Stimulated activated CD4-positive, alpha-beta T cell treated with anti-CD3 and anti-CD28 coated beads, TNF-alpha, amount 100 ng/mL, for 4 hours (primary cell): ENCODE measurements at places on chromosomes 12 and 14.

GRCh38 chr14:105931808-105932483 lies 405.6 kb downstream of the TMEM121 start:
- no peak for DNase-seq

- no peak for DNase-seq
These were observed 225.2 kb downstream of the ETNK1 start for GRCh38 chr12:22850185-22850584.

GRCh38 chr14:24418492-24418873 lies 11.0 kb downstream of the CBLN3 start:
- no peak for DNase-seq

DNA sequence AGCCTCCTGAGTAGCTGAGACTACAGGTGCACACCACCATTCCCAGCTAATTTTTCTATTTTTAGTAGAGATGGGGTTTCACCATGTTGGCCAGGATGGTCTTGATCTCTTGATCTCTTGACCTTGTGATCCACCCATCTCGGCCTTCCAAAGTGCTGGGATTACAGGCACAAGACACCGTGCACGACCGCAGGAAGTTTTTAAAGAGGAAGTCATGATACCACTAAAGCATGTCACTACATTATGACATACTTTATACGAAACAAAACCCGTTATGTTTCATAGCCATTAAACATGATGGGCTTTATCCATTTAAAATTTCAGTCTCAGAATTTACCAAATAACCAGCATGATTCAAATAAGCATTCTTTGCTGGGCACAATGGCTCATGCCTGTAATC lies 83.8 kb upstream of the DUSP6 start:
- DNase-seq: no peak

DNA sequence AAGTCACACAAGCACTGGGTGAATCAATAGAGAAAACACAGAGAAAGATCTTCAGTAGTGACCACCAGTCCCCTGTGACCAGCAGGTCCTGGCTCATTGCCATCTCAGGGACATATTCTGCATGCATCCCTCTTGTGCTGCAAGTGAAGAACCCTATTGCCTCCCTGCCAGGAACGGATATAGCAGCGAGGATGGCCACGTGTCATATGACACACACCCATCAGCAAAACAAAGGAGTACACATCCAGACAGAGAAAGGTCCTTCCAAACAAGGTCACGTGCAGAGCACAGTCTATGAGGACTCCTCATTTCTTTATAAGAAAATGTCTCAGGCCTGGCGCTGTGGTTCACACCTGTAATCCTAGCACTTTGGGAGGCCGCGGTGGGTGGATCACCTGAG lies 638.4 kb downstream of the FLRT2 start:
- DNase-seq: no peak

DNA sequence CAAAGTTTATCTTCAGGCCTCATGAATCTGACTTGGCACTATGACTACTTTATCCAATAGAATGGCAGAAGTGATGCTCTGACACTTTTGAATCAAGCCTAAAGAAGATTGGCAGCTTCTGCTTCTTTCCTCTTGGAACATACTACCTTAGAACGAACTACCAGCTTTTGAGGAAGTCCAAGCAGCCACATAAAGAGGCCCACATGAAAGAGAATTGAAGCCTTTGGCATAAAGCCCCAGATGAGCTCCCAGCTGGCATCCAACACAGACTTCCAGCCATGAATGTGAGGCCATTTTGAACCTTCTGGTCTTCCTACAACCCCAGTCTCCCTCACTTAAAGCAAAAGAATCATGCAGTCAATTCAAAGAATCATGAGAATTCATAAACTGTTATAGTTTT lies 65.8 kb downstream of the EEA1 start:
- DNase-seq: no peak

DNA sequence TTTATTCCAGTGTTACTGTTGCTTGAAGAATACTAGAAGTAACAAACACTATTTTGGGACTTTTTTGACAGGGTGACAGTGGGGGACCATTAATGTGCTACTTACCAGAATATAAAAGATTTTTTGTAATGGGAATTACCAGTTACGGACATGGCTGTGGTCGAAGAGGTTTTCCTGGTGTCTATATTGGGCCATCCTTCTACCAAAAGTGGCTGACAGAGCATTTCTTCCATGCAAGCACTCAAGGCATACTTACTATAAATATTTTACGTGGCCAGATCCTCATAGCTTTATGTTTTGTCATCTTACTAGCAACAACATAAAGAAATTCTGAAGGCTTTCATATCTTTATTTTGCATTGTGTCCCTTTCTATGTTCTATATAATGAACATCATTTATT lies 44.5 kb downstream of the TMPRSS12 start:
- DNase-seq: no peak

DNA sequence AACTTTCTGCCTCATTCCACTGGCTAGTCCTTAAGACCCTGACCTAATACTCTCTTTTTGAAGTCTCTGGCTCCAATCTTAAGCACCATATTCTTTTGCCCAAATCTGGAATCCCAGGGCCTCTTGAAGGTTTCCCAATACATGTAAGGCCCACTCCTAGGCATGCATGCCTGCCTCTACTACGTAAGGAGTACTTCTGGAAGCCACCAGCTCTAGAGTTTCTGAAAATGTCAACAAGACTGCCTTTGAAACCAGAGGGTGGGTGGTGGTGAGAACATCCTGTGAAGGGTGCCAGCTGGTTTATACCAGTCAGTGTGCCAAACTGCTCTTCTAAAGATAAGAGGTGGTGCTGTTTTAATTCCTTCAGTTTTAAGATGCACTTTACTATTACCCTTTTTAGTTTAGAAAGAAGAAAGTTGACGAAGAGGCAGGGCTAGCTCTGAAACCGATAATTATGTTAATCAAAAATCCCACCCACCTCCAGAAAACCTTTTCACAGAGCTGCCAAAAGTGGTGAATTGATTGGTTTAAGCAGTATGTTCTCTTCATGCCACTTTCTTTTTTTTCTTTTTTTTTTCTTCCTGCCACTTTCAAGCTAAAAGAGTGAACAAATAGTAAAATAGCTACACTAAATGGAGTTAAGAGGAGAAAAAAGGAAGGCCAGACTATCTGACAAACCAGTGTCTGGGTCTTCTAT lies 8.7 kb upstream of the WDR89 start:
- no peak for DNase-seq

GRCh38 chr12:132561427-132562156 lies 48.8 kb downstream of the LRCOL1 start:
- no peak for DNase-seq

- no peak for DNase-seq
These were observed 3.8 kb downstream of the C14orf93 start for GRCh38 chr14:23006188-23006534.

DNA sequence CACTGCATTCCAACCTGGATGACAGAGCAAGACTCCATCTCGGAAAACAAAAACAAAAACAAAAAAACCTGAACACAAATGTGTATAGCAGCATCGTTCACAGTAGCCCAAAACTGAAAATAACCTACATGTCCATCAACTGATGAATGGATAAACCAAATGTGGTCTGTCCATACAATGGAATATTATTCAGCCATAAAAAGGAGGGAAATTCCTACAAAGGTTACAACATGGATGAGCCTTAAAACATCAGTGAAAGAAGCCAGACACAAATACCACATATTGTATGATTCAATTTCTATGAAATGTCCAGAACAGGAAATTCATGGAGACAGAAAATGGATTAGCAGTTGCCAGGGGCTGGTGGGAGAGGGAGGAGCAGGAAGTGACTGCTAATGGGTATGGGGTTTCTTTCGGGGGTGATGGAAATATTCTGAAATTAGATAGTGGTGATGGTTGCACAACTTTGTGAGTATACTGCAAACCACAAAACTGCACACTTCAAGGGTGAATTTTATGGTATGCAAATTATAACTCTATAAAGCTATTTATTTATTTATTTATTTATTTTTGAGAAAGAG lies 4.0 kb downstream of the MYL2 start:
- no peak for DNase-seq

DNA sequence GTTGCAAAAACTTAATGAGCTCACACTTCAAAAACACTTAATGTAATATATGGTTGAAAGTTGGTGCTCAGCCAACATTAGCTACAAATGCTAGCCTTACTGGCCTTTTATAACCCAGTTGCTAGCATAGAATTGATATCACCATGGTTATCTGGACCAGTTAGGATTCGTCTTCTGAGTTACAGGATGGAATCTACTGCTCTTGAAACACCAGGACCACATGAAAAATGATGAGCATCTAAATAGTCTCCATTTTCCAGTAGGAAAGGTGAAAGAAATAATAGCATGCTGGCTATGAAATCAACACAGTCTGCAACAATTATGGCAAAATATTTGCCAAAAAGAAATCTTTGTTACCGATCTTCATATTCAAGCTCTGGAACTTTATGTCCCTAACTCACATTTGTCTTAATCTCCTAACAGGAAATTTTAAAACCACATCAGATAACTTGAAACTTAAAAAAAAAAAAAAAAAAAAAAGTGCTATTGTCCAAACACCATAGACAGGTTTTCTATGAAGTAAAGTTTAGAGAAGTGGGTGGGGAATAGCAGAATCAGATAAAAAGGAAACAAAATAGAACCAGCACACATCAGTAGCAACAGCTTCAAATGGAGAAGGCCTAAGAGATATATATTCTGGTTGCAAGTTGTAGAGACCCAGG lies 12.6 kb upstream of the CD69 start:
- no peak for DNase-seq

DNA sequence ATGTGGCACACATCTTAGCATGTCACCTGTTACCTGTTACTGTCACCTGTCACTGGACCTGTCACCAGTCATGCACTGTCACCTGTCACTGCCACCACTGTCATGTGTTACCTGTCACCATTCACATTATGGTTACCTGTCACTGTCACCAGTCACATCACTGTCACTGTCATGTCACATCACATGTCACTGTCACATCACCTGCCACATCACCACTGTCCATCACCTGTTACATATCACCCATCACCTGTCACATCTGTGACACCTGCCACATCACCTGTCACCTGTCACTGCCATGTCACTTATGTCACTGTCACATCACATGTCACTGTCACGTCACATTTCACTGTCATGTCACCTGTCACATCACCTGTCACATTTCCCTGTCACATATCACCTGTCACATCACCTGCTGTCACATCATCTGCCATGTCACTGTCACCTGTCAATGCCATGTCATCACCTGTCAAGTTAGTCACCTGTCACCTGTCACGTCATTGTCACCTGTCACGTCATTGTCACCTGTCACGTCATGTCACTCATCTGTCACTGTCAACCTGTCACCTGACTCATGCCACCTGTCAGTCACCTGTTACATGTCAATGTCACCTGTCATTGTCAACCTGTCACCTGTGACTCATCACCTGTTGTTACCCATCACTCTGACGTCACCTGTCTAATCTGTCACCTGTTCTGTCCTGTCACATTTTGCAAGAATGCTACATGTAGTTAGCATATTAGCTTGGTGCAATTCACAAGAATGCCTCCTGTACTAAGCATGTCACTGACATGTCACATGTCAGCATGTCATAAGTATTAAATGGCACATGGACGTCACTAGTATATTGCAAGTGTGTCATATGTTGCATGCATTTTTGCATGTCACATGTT lies 29.0 kb upstream of the TESC start:
- no peak for DNase-seq
